ENCODE measurements at places on chromosomes 13 and 19.

DNA sequence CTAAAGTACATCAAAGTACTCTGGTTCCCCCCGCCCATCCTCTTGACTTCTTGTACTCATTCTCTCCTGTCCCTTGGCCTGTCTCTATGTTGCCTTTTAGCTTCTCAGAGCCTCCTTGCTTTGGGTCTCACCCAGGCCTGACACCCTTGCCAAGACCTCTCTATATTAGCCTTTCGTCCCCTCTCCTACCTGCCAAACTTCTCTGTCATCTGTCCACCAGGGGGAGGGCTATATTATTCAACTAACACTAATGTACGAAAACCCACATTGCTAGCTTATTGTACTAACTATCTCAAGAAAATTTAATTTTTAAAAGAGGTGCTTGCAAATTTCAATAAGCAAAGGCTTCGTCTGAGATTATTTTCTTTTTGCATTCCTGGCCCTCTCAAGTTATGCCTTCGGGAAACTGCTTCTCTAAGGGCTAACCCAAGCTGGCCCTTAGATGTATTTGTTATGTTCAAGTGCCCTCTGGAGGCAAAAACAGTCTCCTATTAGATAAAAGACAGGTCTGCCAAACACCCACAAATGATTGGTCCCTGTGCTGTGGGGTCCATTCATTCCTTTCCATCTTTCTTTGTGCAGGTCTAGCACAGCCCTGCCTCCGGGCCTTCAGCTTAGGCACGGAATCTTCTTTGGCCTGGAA is 6.3 kb upstream of the MRPS31 start:
- peak; percentile 50 for DNase-seq

DNA sequence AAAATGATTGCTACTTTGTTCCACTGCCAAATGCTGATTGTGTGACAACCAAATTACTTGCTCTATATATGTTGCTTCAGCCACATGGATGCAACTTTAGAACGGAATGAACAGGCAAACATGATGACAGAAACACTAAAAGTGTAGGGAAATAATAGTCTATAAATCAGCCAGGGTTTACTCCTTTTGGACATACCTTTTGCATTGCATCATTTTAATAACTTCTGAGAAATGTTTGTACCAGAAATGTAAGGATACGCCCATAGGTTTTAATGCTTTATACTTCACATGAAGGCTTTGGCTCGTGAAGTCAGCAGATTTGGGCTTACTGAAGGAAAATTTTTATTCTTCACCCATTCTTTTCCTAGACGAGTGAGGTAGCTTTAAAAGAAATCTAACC is 141.0 kb downstream of the POSTN start:
- DNase-seq = no peak

DNA sequence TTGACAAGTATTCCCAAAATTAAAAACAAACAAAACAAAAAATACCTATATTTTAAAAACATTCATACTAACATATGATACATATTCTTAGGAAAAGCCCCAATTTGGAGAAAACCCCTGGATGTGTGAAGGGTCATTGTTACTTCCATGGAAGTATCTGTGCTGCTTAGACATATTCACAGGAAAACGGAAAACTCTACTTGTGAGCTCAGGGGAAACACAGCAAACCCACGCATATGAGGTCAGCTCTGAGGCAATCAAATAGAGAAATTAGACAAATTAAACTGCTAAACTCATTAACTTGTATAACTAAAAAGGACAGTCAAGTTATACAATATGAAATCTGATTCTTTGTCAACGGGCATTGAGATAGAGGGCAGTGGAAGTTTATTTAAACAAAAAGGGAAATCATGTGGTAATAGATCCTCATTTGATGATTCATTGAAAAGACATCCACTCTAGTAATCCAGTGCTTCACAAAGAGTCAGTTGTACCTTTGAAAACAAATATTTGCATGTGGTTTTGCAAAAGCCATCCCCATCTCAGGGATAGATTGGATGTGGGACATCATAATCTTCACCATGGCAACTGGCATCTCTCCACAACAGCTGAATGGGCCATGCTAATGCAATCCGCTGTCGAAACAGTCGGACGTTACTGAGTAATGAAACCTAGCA is 423.4 kb downstream of the ITGBL1 start:
- peak; percentile 99 for DNase-seq

- DNase-seq = no peak
Measured at GRCh38 chr19:29529646-29530539, 4.1 kb downstream of the VSTM2B start.

- DNase-seq = no peak
Measured at GRCh38 chr19:30790056-30790680, 418.0 kb downstream of the ZNF536 start.

GRCh38 chr13:70662231-70662940 is 554.1 kb upstream of the KLHL1 start:
- DNase-seq = no peak

DNA sequence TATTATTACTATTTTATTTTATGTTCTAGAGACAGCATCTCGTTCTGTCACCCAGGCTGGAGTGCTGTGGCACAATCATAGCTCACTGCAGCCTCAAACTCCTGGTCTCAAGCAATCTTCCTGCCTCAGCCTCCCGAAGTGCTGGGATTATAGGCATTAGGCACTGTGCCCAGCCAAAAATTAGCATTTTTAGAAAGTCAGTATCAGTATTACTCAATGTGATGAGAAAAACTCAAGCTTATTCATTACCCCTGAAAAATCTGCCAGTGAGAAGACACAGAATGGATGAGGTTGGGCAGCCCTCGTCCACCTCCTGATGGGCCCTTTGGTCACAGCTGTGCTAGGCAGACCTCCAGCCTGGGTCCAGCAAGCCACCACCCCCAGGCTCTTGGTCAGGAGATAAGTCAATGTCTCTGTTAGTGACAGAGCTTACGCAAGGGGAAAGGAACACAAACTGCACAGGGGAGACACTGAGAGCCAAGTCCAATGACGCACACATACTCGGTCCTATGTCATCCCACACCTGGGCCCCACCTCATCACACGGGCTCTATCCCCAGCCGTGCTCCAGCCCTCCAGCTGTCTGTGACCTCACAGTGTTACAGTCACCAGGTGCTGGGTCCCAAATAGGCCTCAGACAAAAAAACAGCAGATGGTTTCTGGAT is 19.8 kb downstream of the PEPD start:
- no peak for DNase-seq

- no peak for DNase-seq
Measured at GRCh38 chr19:11426656-11427055, 7.5 kb upstream of the RGL3 start.

- no peak for DNase-seq
Measured at GRCh38 chr13:31094331-31095015, 67.2 kb downstream of the HSPH1 start.

GRCh38 chr13:32430018-32430747 is 2.3 kb upstream of the N4BP2L1 start:
- no peak for DNase-seq

GRCh38 chr13:73482556-73482955 is 423.8 kb downstream of the KLF5 start:
- no peak for DNase-seq

GRCh38 chr13:101792189-101792588 is 339.7 kb downstream of the ITGBL1 start:
- no peak for DNase-seq

DNA sequence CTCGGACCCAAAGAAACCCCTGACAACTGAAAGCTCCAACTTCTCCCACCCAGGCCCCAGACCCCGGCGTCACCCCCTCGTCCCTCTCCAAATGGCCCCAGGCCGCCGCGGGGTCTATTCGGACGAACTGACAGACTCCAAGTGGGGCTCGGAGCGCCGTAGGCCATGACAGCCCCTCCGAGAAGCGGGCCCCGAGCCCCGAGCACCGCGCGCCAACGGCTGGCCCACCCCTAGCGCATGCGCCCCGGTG is 360 bp downstream of the DDX39A start:
- no peak for DNase-seq

- DNase-seq = no peak
Measured at GRCh38 chr19:2663920-2664571, 38.4 kb downstream of the GNG7 start.

DNA sequence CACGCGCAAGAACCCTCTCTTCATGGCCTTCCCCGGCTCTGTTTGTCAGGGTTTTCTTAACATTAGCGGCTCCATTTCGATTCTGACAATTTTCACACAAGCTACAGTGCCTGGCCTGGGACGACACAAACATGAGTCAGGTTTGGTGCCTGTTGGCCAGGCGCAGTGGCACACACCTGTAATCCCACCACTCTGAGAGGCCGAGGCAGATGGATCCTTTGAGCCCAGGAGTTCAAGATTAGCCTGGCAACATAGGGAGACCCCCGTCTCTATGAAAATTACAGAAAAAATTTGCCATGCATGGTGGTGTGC is 1.9 kb upstream of the RAB20 start:
- DNase-seq = no peak

DNA sequence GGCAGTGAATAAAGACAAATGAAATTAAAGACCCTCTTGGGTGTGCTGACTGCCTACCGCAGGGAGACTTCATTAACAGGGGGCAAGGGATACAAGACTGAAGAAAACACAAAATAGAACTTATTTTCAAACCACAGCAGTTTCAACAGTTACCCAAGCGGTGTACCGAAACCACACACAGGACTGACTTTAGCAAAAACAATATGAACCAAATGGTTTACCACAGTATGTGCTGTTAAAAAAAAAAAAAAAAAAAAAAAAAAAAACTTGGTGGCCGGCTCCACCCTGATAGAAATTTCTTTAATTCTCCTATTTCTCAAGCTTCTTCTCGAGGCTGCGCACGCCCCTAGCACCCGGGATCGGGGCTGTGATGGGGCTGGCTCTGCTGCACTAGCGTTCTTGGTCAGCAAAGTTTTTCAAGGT is 42.6 kb downstream of the KLF2 start:
- DNase-seq = no peak

DNA sequence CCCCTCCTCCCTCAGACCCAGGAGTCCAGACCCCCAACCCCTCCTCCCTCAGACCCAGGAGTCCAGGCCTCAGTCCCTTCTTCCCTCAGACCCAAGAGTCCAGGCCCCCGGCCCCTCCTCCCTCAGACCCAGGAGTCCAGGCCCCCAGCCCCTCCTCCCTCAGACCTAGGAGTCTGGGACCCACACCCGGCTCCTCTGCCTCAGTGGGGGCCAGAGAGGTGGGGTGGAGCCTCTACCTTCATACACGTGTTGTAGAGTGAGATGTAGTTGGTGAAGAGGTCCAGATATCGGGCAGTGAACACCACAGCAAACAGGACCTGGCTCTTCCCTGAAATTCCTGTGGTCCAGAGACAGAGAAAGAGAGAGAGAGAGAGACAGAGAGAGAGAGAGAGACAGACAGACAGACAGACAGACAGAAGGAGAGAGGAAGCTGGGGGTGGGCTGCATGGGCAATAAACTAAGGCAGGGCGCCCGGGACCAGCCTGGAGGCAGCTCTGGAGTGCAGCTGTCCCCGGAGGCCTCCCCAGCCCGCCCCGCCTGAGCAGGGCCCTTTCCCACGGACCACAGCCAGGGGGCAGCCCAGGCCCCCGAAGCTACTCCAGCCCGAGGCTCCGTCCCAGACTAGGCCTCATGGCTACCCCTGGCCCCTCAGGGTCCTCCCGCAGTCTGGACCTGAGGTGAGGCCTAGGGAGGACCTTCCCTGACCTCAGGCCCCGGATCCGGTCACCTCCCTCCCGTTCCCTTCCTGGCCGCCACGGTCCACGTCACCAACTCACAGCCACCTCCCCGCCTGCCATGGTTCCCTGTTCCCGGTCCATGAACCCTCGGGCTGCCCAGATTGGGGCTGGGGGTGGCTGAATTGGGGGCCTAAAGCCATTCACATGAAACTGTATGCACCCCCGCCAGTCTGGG is 907 bp downstream of the KDELR1 start:
- DNase-seq = no peak

DNA sequence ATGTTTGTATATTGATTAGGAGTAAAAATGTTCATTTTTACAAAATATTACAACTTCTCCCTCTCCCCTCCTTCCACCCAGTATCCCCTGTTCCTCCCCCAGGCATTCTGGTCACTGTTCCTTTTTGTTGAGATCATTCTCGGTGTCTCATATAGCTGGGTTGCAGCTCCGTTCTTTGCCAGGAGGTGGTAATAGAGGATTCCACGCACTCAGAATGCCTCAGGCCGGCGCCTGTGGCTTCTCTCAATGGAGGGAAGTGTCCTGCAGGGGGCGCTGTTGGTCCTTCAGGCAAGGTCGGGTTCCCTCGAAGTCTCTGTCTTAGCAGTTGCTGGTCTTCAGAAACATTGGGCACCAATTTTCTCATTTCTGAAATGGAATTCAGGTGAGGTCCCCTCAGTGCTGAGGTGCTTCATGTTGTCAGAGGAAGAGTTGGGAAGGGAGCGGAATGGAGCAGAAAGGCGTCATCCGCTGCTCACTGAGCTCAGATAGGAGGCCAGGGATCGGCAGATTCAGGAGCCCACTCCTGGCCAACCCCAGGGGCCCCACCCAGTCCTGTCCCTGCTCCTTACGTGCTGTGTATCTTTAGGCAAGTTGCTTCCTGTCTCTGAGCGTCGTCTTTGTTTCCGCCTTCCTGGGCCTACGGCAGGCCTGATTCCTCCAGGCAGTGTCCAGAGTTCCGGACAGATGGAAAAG is 10.3 kb upstream of the GARIN5A start:
- DNase-seq = no peak

GRCh38 chr13:113536461-113537110 is 46.1 kb upstream of the DCUN1D2 start:
- DNase-seq = no peak

DNA sequence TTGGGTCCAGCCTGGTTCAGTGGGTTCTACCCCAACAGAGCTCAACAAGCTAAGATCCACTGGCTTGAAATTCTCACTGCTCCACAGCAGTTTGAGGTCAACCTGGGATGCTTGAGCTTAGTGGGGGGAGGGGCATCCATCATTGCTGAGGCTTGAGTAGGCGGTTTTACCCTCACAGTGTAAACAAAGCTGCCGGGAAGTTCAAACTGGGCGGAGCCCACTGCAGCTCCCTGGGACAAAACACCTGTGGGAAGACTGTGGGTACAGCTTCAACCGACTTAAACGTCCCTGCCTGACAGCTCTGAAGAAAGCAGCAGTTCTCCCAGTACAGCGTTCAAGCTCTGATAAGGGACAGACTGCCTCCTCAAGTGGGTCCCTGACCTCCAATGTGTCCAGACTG is 1161.9 kb downstream of the UQCRFS1 start:
- DNase-seq = no peak

- no peak for DNase-seq
Measured at GRCh38 chr19:1563251-1563650, 4.9 kb downstream of the MEX3D start.

Measured in DMS153 (cell line).